ENCODE measurements at places on chromosomes 6 and 20. TPM values are rescaled to one million over a fixed set of nuclear protein-coding genes. Genes with fewer than 3 reads are reported as not detected.

The TAPBP gene
- 32.3 TPM for total RNA-seq

DNA sequence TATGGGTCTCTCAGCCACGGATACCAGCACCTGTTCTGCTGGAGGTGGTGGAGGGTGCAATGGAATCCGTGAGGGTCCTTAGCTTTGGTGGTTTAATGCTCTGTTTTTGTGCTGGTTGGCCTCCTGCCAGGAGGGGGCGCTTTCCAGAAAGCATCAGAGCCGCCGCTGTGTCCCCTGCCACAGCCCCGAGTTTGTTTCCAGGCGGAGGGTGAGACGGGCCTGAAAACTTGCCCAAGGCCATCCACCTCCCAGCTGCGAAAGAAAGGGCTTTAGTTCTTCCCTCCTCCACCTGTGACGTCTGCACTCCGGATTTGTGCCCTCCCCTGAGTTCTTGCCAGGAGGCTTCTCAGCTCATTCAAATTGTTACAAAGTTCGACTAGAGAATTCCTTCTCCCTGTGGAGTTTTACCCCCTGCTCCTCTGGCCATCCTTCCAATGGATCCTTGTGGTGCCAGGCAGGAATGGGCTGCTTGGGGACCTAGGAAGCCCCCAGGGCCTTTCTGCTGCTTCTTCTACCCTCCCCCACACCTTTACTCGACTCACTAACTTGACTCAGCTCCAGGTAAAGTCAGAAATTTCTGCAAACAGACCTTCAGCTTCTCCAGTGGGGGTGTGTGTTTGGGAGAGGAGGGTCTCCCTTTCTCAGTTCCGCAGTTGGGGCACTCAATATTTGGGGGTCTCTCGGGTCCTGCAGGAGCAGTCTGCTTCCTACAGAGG, 873.7 kb downstream of the KIF16B start:
- no peak for DNase-seq
- no peak overlapping the region for H3K4me3 ChIP-seq
- H3K27ac ChIP-seq, result no peak overlapping the region
- H3K27me3 ChIP-seq, result no peaks in the 10 kb centered on the region
- no peaks in the 10 kb centered on the region for H3K4me1 ChIP-seq

- H3K4me3 ChIP-seq, result no peak overlapping the region
- H3K4me1 ChIP-seq, result no peaks in the 10 kb centered on the region
- H3K36me3 ChIP-seq, result no peaks in the 10 kb centered on the region
- no peak for DNase-seq
Observed at GRCh38 chr6:22447249-22448196, 121.8 kb upstream of the HDGFL1 start.

DNA sequence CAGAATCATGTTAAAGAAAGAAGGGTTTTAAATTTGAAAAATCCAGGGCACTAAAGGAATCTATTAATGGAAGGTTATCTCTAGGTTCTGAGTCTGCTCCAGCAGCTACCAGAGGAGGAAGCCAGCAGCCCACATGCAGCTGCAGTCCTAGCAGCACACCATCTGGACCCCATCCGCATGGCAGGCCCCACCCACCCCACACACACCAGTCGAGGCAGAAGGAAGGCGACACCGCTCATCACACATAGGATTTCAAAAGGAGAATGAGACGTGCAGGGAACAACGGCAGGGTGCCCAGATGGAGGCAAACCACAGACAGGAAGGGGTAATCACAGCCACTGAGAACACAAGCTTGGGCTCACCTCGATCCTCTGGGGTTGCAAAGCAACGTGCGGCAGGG, 78.9 kb downstream of the GINS1 start:
- peaks cover 37% of the 10 kb centered on the region for H3K36me3 ChIP-seq
- H3K27ac ChIP-seq, result no peak overlapping the region
- no peak for DNase-seq

- H3K27me3 ChIP-seq, result no peaks in the 10 kb centered on the region
- peaks cover 9% of the 10 kb centered on the region for H3K36me3 ChIP-seq
- H3K27ac ChIP-seq, result no peak overlapping the region
- H3K4me3 ChIP-seq, result no peak overlapping the region
Observed at GRCh38 chr20:46621492-46621891, 29.8 kb downstream of the SLC13A3 start.

GRCh38 chr6:123039431-123039830, 43.4 kb downstream of the CLVS2 start:
- no peak overlapping the region for H3K4me3 ChIP-seq
- DNase-seq, result no peak
- no peaks in the 10 kb centered on the region for H3K36me3 ChIP-seq
